ENCODE measurements at places on chromosomes 7 and 10. TPM values are rescaled to one million over a fixed set of nuclear protein-coding genes. Genes with fewer than 3 reads are reported as not detected.

- no peak overlapping the region for H3K27ac ChIP-seq
- no peaks in the 10 kb centered on the region for H3K36me3 ChIP-seq
- H3K4me1 ChIP-seq: no peaks in the 10 kb centered on the region
- no peaks in the 10 kb centered on the region for H3K27me3 ChIP-seq
Measured at GRCh38 chr7:101555269-101555920, 73.7 kb downstream of the MYL10 start.

DNA sequence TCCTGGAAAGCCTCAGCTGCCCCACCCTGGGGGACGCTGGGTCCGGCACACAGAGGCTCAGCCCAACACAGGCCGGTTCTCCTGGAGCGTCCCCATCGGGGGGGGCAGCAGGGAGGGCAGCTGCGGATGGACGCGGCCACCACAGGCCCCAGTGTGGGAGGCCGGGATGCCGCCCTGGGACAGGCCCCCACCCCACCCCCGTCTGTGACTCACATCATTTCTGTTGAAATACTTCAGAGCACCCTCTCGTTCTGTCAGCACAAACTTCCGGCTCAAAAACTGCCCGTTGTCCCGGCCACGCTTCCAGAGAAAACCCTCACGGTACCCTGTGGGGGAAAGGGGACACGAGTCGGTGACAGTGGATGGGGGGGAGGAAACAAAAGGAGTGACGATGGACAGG, 28.5 kb downstream of the GET4 start:
- peak overlapping the region; percentile 50 for H3K4me3 ChIP-seq
- H3K36me3 ChIP-seq: no peaks in the 10 kb centered on the region
- no peak overlapping the region for H3K27ac ChIP-seq
- peak; percentile 64 for DNase-seq

DNA sequence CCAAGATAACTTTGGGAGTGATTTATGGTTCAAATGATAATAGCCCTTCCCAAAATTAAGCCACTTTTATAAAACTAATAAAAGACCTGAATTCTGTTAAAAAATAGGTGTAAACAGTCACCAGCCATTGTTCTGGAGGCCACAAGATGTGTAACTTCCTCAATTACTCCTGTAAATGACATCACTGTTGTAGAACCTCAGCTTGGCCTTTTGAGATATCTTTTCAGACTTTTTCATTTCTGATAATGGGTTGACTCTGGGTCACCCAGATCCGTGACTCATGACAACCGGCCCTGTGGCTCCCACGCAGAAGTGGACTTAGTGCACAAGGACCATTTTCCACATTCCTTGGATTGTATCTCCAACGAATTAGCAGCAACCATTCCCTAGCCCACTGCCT, 106.6 kb downstream of the DKK1 start:
- peak; percentile 2 for DNase-seq
- H3K36me3 ChIP-seq: no peaks in the 10 kb centered on the region
- H3K27ac ChIP-seq: no peak overlapping the region
- no peak overlapping the region for H3K4me3 ChIP-seq

DNA sequence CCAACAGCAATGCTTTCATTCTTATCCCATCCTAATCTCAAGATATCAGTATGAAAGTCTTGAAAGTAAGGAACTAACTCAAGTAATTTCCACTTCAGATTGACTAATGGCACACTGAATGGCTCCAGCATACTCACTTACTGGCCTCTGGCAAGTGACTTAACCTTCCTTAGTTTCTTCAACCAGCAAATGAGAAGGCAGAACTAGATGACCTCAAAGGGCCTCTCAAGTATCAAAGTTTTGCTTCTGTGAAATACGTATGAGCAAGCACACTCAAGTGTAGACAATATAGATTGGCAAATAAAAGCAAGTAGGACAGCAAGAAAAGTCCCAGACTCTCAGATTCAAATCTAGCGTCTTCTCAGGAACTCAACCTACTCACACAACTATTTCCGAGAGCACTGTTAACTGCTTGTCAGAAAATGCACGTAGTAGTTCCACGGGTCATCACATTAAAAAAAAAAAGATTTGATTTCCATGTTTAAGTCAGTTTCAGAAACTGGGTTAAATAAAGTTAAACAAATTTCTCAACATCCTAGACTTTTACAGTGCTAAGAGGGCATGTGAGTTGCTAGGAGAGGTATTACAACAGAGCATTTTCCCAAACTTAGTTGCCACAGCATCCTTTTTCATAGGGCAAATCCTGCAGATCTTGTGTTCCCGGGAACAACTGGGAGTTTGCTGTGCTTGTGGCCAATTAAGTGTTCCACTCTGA, 276.9 kb upstream of the KLF14 start:
- peak overlapping the region; percentile 99 for H3K27ac ChIP-seq
- peak; percentile 78 for DNase-seq
- H3K4me1 ChIP-seq: peaks cover 94% of the 10 kb centered on the region
- no peaks in the 10 kb centered on the region for H3K27me3 ChIP-seq

DNA sequence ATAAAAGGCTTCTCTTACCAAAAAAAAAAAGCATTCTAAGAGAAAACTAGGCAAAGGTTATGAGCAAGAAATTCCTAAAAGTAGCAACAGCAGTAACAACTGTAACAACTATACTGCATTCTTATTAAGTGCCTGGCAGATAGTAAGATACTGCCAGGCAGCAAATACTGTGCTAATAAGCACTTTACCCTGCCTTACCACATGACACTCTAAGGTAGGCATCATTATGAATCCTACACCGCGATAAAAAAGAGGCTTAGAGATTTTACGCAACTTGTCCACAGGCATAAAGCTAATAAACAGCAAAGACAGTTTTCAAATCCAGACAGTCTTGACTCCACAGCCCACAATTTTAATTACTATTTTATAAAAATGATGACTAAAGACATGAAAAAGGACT, 83.2 kb downstream of the USP6NL start:
- no peaks in the 10 kb centered on the region for H3K4me1 ChIP-seq
- H3K4me3 ChIP-seq: no peak overlapping the region
- no peak for DNase-seq
- H3K36me3 ChIP-seq: no peaks in the 10 kb centered on the region

DNA sequence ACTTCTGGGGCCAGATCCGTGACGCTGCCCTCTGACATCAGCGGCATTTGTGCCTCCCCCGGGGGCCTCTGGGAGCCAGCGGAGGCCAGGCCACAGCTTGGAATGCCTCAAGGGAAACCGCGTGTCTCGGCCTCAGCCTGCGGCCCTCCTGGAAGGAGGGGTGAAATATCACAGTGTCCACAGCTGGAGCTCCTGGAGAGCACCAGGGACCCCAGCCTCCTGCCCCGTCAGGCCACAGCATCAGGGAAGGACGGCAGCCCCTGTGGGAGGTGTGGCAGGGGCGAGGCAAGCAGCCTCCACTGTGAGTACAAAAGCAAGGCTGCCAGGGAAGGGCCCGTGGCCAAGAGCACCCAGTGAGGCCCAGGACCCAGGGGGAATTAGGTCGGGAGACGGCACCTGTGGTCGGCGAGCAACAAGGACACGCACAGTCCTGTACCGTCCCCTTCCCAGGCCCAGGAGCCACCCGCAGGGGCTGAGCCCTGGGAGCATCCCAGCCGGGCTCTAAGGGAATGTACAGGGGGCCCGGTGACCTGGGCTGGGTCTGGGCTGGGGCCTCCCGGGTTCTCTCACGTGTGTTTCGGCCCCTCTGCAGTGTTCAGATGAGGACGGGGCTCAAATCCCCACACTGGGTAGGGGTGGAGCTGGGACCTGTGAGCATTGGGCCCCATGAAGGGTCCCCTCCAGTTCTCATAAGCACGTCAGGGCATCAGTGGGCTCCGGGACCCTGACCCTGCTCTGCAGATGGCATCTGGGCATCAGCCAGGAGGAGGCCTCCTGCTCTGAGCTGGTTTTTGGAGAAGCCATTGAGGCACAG, 18.7 kb upstream of the KNDC1 start:
- H3K4me3 ChIP-seq: no peak overlapping the region
- no peaks in the 10 kb centered on the region for H3K4me1 ChIP-seq
- DNase-seq: no peak

GRCh38 chr7:135414850-135415439, 95.0 kb downstream of the CNOT4 start:
- no peak overlapping the region for H3K4me3 ChIP-seq
- DNase-seq: peak; percentile 55
- H3K36me3 ChIP-seq: peaks cover 9% of the 10 kb centered on the region
- H3K27me3 ChIP-seq: no peaks in the 10 kb centered on the region
- H3K27ac ChIP-seq: no peak overlapping the region
- H3K4me1 ChIP-seq: no peaks in the 10 kb centered on the region

GRCh38 chr7:149004405-149005370, 23.6 kb downstream of the PDIA4 start:
- no peaks in the 10 kb centered on the region for H3K27me3 ChIP-seq
- no peaks in the 10 kb centered on the region for H3K4me1 ChIP-seq
- no peak for DNase-seq
- no peak overlapping the region for H3K27ac ChIP-seq
- H3K36me3 ChIP-seq: 0 out of 2 replicates have a peak, but pooled peaks cover 6% of the 10 kb centered on the region

- H3K27me3 ChIP-seq: no peaks in the 10 kb centered on the region
- no peak overlapping the region for H3K27ac ChIP-seq
- no peaks in the 10 kb centered on the region for H3K36me3 ChIP-seq
- H3K4me3 ChIP-seq: no peak overlapping the region
- peaks cover 12% of the 10 kb centered on the region for H3K4me1 ChIP-seq
Measured at GRCh38 chr10:62004042-62004441, 102.5 kb downstream of the ARID5B start.

DNA sequence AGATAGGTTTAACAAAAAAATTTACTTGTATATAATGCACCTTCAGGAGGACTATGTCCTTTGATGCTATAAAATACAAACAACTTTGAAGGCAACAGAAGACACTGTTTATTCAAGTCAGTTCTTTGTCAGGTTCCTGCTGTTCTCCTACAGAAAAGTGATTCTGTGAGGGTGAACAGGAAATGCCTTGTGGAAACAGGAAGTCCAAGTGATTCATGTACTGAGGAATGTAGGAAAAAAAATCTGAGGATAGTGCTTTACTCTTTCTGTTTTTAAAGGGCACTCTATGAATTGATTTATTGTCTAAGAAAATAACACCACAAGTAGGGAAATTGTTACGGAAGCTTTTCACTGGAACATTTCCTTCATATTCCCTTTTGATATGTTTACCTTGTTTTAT, 171.9 kb downstream of the HDAC9 start:
- H3K4me1 ChIP-seq: peaks cover 15% of the 10 kb centered on the region
- 0 out of 2 replicates have a peak overlapping the region, but pooled peaks have one; percentile 24 for H3K4me3 ChIP-seq
- H3K27me3 ChIP-seq: no peaks in the 10 kb centered on the region

DNA sequence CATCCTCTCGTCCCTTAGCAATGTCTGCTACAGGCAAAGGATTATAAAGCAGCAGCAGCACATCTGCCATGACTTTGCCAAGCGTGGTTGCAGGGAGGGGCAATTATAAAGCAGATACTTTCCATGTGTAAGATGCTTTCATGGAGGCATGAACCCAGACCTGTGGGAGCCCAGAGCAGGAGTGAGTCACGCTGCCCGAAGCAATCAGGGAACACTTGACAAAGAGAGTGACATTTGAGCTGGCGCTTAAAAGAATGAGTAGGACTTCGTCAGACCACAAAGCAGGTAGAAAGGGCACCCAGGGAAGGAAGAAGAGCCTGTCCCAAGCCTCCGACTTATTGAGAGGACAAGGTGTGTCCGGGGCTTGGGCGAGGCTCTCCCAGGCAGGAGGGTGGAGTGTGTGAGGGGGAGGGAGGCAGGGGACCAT, 147.2 kb downstream of the MYOF start:
- peak overlapping the region; percentile 56 for H3K27ac ChIP-seq
- H3K27me3 ChIP-seq: no peaks in the 10 kb centered on the region
- H3K4me1 ChIP-seq: peaks cover 7% of the 10 kb centered on the region
- DNase-seq: peak; percentile 73
- H3K4me3 ChIP-seq: no peak overlapping the region

GRCh38 chr10:50312464-50313437, 61.4 kb upstream of the ASAH2 start:
- H3K4me3 ChIP-seq: no peak overlapping the region
- H3K36me3 ChIP-seq: 0 out of 2 replicates have a peak, but pooled peaks cover 12% of the 10 kb centered on the region
- DNase-seq: peak; percentile 90
- peak overlapping the region; percentile 41 for H3K27ac ChIP-seq
- no peaks in the 10 kb centered on the region for H3K27me3 ChIP-seq
- H3K4me1 ChIP-seq: peaks cover 7% of the 10 kb centered on the region

GRCh38 chr7:145909991-145910513, 206.5 kb upstream of the CNTNAP2 start:
- no peak overlapping the region for H3K4me3 ChIP-seq
- no peaks in the 10 kb centered on the region for H3K27me3 ChIP-seq
- H3K36me3 ChIP-seq: no peaks in the 10 kb centered on the region
- H3K4me1 ChIP-seq: no peaks in the 10 kb centered on the region
- DNase-seq: no peak
- no peak overlapping the region for H3K27ac ChIP-seq

- peaks cover 5% of the 10 kb centered on the region for H3K4me1 ChIP-seq
- H3K27ac ChIP-seq: no peak overlapping the region
- H3K27me3 ChIP-seq: no peaks in the 10 kb centered on the region
- H3K4me3 ChIP-seq: no peak overlapping the region
- DNase-seq: peak; percentile 56
Measured at GRCh38 chr10:111323389-111323966, 246.6 kb downstream of the ADRA2A start.

DNA sequence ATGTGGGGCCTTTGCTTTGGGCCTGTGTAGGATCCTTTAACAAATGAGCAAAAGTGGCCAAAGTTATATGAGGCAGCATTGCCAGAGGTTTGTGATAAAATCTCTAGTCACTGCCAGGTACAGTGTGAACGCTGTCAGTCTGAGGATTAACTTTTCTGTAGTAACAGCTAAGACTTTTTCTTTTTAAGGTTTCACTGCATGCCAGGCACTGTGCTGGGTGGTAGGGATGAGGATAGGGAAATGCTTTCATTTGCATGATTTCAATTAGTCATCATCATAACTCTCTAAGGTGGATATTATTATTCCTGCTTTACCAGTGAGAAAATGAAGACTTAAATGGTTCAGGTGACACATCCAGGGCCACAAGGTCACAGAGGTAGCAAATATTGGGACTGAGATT, 79.7 kb upstream of the BMPER start:
- H3K4me1 ChIP-seq: peaks cover 11% of the 10 kb centered on the region
- no peak overlapping the region for H3K4me3 ChIP-seq
- H3K27ac ChIP-seq: no peak overlapping the region
- no peaks in the 10 kb centered on the region for H3K36me3 ChIP-seq
- no peak for DNase-seq

- H3K36me3 ChIP-seq: no peaks in the 10 kb centered on the region
- no peak overlapping the region for H3K4me3 ChIP-seq
- no peaks in the 10 kb centered on the region for H3K4me1 ChIP-seq
- no peaks in the 10 kb centered on the region for H3K27me3 ChIP-seq
- H3K27ac ChIP-seq: no peak overlapping the region
Measured at GRCh38 chr7:2217716-2218443, 14.9 kb downstream of the MAD1L1 start.

TMEM236 gene
- polyA plus RNA-seq: not detected

ATP5MK gene
- polyA plus RNA-seq: 566 TPM

KCP gene
- polyA plus RNA-seq: 0.10 TPM

WAPL gene
- polyA plus RNA-seq: 17.1 TPM

CALHM1 gene
- polyA plus RNA-seq: 0.08 TPM

GSAP gene
- polyA plus RNA-seq: 4.1 TPM

CARD11 gene
- not detected for polyA plus RNA-seq

PLAC9 gene
- 117 TPM for polyA plus RNA-seq

SPDYE2B gene
- polyA plus RNA-seq: 0.20 TPM

PDLIM1 gene
- 143 TPM for polyA plus RNA-seq

PDE6C gene
- 0.08 TPM for polyA plus RNA-seq

All from GM23248 (cell line).